ENCODE measurements at places on chromosomes 12 and 14. TPM values are rescaled to one million over a fixed set of nuclear protein-coding genes. Genes with fewer than 3 reads are reported as not detected.

DNA sequence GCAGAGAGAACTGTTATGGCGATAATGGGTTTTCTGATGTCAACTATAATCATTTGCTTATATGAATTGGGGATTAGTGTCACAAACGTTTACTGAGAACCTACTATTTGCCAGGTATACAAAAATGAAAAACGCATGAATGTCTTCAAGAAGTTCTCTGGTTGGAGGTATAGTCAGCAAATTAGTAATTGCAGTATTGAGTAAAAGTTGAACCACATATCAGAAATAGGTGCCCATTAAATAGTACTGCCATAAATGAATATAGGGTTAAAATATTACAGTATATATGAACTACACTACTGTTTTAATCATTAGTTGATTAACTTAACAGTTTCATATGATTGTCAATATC is 60.0 kb downstream of the PTPRB start:
- no peak for DNase-seq

- DNase-seq = no peak
Observed at GRCh38 chr14:58701604-58702003, 63.8 kb downstream of the DACT1 start.

- no peak for DNase-seq
Observed at GRCh38 chr12:6097411-6097810, 27.1 kb downstream of the VWF start.

- DNase-seq = no peak
Observed at GRCh38 chr12:61384511-61384910, 875.7 kb upstream of the USP15 start.

DNA sequence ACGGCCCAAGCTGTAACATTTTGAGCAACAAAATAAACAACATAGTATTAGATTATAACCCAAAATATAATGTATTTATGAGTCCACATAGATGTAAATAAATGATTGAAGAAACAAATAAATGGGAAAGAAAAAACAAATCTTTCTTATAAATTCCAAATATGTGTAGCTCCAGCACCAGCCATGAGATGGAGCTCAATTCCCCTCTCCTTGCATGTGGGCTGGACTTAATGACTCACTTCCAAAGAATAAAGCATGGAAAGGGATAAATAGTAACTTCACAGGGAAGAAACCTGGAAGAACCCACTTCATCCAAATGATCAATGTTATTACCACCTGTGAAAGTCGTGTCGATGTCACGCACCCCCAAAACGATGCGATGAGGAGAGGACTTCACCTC is 158.8 kb downstream of the RPAP3 start:
- DNase-seq = no peak

DNA sequence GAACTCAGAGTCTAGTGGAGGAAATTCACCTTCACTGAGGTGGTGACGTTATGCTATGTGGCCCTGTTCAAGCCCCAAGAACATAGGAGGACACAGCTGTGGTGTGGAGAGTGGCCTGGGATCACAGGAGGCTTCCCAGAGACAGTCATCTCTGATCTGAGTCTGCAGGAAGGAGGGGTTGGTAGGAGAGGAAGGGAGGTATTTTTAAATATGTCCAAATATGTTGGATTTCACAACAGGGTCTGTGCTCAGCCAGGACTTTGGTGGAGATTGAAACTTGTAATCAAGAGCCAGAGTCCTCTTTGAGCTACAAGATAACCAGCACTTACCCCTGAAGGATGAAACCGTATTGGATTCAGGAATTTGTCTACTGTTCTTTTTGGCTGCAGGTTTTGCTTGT is 26.4 kb upstream of the MED13L start:
- no peak for DNase-seq

GRCh38 chr12:58139894-58140293 is 198.5 kb downstream of the ATP23 start:
- DNase-seq = no peak

GRCh38 chr12:44088647-44089046 is 252.8 kb downstream of the TMEM117 start:
- DNase-seq = no peak

- no peak for DNase-seq
Observed at GRCh38 chr12:124533456-124533855, 34.0 kb downstream of the NCOR2 start.

DNA sequence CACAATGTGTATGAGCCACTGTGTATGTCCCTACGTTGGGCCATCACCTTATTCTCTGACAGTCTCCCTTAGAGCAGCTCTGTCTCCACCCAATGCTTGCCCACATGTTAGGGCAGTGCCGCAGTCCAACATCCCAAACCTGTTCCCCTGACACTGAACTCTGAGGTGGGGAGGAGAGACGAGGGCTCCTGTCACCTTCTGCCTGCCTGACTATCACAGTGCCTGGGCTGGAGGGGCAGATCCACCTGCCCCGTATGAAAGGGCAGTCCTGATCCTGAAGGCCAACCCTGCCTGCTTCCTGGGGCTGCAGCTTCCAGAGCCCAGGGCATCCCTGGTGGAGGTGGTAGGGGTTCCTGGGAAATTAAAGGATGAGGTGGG is 2.2 kb downstream of the TGM1 start:
- no peak for DNase-seq

RASSF3 gene
- polyA plus RNA-seq = 22.9 TPM

Data from renal cortex interstitium (tissue), 15 donors.